Astrocyte of the spinal cord (primary cell): ENCODE measurements at places on chromosomes 7 and 10.

DNA sequence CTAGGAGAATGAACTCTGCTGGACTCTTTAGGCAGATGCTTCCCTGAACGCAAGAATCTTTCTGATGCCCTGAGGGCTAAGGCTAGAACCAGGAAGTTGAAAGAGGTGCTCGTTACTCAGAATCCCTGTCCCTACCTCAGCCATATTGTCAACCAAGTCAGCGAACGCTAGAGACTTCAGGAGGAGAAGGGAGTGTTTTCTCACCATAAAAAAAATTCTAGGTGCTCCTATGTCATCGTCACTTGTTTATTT, 359.4 kb downstream of the PRPF18 start:
- DNase-seq = no peak

DNA sequence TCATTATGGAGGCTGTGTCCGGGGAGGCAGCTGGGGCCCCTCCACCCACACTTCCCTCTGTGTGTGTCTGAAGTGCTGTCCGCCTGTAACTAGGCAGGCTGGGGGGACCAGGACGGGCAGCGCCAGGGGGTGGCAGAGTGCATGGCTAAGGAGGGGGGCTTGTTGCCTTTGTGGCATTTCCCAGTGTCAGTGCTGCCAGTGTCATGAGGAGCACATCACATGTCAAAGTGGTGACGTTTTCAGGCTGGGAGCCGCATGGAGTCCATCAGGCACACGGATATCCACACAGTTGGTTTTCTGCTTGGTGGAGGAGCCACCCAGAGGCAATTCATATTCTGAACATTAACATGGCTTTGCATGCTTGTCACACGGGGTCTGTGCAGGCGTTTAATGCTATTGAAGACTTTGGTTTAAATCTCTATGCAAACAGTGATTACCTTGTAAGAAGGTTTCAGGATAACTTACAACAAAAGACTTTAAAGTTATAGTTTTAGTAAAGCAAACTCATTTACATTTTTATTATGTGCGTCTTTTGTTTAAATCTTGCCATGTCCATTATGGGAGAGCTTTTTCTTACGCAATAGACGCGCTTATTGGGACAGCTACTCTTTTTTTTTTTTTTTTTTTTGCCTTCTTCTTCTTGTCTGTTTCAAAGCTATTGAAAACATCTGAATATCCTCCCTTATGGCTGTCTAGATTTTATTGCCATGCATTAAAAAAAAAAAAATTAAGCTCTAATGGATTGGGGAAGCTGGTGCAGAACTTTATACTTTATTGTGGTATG, 52.9 kb downstream of the C10orf67 start:
- no peak for DNase-seq

- DNase-seq = no peak
Measured at GRCh38 chr7:117716707-117717299, 156.4 kb downstream of the CTTNBP2 start.

GRCh38 chr10:22618078-22618785, 96.1 kb downstream of the PIP4K2A start:
- no peak for DNase-seq

- DNase-seq = no peak
Measured at GRCh38 chr7:70701477-70701876, 430.5 kb upstream of the GALNT17 start.

- no peak for DNase-seq
Measured at GRCh38 chr7:159083001-159083697, 61.5 kb downstream of the VIPR2 start.

DNA sequence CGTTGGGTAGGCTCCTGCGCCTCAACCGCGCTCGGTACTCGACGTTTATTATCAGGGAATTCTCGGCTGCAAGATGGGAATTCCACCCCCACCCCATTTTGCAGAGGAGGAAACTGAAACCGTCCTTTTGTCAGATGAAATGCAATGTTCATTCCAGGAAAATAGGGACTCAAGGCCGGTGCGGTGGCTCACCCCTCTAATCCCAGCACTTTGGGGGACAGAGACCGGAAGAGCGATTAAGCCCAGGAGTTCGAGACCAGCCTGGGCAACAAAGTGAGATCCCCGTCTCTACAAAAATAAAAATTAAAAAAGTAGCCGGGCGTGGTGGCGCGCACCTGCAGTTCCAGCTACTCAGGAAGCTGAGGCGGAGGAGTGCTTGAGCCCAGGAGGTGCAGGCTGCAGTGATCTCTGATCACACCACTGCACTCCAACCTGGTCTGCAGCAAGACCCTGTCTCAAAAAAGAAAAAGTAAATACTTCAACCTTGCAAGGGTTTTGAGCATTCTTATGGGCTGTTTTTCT, 720 bp upstream of the RFC2 start:
- no peak for DNase-seq

DNA sequence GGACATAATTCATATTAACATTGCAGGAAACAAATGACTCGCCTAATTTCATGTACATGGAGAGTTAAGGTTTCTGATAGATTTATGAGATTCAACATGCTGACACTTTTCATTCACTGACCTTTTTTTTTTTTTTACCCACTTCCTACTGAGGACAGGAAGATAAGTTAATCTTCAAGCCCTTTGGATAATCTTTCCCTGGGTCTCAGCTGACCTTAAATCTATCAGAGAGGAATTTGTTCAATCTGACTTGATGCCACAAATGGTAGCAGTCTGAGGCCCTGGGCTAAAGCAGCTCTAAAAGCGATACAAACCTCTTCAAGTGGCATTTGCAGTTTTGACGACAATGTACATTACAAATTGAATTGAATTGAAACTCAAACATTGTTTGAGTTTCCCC, 493.3 kb upstream of the SORCS1 start:
- DNase-seq = no peak
